Upper lobe of right lung (tissue), 1 donor: ENCODE measurements at places on chromosomes 7 and 10.

DNA sequence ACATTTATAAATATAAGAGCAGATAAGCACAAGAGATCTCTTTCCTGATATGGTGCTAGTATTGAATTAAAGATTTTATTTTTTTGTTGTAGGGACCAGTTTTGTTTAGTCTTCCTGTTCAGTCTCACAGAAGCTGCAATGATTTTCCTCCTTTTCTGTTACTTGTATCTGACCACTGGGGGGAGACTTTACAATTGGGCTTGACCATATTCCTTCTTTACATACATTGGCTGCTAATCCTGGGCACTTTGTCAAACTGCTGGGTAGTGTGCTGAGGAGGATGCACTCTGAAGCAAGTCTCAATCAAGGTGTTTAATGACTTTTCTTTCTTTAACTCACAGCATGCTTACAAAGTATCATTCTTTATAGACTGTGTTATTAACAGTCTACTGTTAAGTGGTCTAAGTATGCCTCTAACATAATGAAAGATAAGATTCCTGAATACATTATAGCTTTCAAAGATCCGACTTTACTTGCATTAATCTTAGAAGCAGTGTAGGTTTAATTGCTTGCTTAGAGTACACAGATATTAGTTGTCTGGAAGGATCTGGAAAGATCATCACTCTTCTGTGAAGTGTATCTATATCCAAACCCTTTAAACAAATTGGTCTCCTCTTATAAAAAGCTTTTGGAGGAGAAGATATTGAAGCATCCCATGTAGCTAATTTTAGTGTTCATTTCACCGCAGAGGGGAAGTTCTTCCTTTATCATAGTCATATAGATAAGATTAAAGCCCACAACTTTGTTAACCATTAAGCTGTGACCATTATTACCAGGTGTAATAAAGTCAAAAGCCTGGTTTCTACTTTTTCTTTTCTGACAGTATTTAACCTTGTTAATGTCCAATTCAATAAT is 3.1 kb downstream of the PALS2 start:
- no peak for DNase-seq

DNA sequence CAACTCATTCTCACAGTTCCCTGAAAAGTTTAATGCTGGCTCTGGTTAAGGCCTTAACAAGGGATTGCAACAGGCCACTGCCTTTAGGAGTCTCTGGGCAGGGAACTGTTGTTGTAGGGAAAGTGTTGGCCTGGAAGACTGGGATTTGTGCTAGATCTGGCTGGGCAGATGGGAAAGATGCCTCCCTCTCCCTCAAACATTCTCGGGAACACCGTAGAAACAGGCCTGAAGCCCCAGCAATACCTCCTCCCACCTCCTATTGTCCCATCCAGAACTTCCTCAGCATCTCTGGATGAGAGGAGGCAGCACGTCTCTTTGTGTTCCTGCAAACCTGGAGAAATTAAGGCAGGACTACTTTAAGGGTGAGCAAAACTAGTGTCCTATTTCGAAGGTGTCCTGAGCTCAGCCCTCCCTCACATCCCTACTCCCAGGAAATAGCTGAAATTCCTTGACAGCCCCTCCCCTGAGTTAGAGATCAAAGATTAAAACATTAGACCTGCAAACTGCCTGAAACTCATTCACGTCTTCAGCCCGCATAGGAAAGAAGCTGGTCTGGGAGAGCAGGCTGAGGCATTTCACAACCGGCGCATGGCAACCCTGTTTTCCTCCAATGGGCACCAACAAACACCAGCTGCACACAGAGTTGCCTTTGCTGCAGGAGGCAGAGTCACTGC is 10.9 kb upstream of the MAP3K8 start:
- peak; percentile 80 for DNase-seq

DNA sequence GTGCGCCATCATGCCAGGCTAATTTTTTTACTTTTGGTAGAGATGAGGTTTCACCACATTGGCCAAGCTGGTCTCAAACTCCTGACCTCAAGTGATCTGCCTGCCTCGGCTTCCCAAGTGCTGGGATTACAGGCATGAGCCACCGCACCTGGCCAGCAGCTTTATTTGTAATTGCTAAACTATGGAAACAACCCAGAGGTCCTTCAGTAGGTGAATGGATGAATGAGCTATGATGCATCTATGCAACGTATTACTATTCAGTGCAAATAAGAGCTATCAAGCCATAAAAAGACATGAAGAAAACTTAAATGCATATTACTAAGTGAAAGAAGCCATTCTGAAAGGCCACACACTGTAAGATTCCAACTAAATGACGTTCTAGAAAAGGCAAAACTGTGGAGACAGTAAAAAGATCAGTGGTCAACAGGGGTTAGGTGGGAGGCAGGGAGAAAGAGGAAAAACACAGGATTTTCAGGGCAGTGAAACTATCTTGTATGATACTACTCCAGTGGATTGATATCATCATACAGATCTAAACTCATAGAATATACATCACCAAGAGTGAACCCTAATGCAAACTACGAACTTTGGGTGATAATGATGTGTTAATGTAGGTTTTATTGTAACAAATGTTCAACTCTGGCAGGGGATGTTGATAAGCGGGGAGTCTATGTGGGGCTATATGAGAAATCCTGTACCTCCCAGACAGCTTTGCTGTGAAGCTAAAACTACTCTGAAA is 66.7 kb downstream of the PRTFDC1 start:
- DNase-seq, result no peak

DNA sequence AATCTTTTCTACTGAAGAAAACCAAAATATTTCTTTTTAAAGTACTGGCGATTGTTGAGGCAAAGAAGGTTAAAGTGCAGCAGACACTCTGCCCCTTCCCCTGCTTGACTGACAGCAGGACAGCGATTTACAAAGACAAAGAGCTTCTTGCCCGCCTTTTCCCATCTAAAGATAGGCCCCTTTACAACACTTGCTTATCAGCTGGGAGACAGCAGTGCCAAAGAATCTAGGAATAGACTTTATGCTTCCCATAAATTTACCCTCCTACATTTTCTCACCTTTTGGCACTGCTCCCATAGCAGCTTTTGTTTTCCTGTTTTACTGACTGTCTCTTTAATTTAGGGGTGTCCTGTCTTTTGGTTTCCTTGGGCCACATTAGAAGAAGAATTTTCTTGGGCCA is 824.1 kb downstream of the CCSER2 start:
- no peak for DNase-seq
